Right lung (tissue), 10 donors: ENCODE measurements at places on chromosomes 6 and 20. TPM values are rescaled to one million over a fixed set of nuclear protein-coding genes. Genes with fewer than 3 reads are reported as not detected.
A peak's percentile ranks its signal among the peaks of the same experiment; 100 is the strongest.

FAM50B gene
- polyA plus RNA-seq, result 8.2 TPM

- no peak for DNase-seq
Observed at GRCh38 chr6:22904431-22904830, 335.1 kb downstream of the HDGFL1 start.

GRCh38 chr20:23588434-23589403, 17.0 kb downstream of the CST9 start:
- no peak for DNase-seq

GRCh38 chr20:49888212-49889000, 26.9 kb downstream of the SPATA2 start:
- peak; percentile 72 for DNase-seq

DNA sequence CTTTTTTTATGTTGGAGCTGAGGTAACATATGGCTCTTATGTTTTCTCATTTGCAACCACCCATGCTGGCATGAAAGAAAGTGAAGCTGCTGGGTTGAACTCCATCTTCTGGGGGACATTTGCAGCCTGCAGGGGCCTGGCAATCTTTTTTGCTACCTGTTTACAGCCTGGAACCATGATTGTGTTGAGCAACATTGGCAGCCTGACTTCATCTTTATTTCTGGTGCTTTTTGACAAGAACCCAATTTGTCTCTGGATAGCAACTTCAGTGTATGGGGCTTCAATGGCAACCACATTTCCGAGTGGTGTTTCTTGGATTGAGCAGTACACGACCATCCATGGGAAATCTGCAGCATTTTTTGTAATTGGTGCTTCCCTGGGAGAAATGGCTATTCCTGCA, 179.0 kb downstream of the SLC16A10 start:
- no peak for DNase-seq

PTCHD4 gene
- 0.24 TPM for polyA plus RNA-seq

DNA sequence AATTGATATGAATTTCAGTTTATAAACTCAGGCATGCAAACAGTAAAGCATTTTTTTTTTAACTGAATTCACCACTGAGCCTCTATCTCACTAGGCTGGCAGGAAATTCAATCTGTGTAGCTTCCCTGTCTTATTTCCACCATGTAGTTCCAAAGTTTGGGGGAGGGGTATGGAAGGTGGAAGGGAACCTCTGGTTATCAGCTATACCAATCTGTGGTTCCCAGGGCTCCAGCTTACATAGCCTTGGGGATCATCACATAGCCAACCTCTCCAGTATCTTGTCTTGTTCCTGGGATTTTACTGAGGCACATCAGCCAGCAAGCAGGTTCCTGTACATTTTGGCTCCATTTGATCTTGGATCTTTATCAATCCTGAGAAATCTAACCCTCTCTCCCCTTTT, 15.6 kb downstream of the RAD21L1 start:
- DNase-seq, result no peak

RNF217 gene
- 26.7 TPM for polyA plus RNA-seq

GRCh38 chr6:135743476-135743875, 108.0 kb upstream of the PDE7B start:
- DNase-seq, result no peak
